ENCODE measurements at places on chromosomes 7 and 10. TPM values are rescaled to one million over a fixed set of nuclear protein-coding genes. Genes with fewer than 3 reads are reported as not detected.

Gene AASS
- total RNA-seq: 2.2 TPM

Gene ZNF503
- 0.42 TPM for total RNA-seq

Gene CPA2
- total RNA-seq: not detected

Gene PPP1R3A
- total RNA-seq: not detected

Gene KCNK18
- total RNA-seq: not detected

Gene GIMAP2
- total RNA-seq: 139 TPM

Gene DPP6
- not detected for total RNA-seq

Gene SEMA4G
- 0.54 TPM for total RNA-seq

Gene POR
- total RNA-seq: 62.2 TPM

DNA sequence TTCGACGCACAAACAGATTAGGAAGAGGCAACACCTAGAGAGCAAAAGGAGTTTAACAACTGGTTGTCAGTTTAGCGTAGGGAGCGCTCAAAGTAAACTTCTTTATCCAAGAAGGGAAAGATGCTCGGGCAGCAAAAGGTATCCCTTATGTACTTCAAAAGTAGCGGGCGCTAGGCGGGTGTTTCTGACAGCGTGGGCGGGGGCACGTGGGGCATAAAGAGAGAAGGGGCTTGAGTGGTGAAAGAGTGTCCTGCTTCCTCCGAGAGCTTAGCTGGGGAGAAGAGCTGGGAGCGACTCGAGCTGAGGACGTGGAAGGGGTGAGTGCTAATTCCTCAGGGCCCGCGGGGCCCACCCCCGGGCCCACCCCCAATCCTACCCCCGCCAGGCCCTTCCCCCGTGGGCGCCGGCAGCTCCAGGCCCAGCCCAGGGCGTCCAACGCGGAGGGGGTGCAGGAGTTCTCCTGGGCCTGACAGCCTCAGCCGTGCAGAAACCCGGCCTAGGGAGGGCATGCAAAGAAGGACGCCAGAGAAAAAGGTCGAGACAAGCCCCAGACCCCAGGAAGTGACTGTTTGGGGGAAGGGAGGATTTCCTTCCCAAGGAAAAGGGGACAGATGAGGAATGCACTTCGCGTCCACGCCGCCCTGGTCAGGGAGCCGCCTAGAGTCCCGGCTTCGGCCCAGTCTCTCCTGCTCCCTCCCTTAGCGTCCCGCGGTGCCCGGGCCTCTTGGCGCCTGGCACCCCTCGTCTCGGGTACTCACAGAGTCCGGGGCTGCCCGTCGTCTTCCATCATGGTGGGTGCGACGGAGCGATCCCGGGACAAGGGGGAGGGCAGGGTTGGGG lies 868 bp downstream of the TIAL1 start:
- peaks cover 19% of the 10 kb centered on the region for H3K36me3 ChIP-seq
- H3K27ac ChIP-seq: peak overlapping the region; percentile 95
- no peaks in the 10 kb centered on the region for H3K27me3 ChIP-seq
- peak; percentile 67 for DNase-seq

- no peaks in the 10 kb centered on the region for H3K36me3 ChIP-seq
- peaks cover 9% of the 10 kb centered on the region for H3K27me3 ChIP-seq
- H3K4me3 ChIP-seq: no peak overlapping the region
- no peaks in the 10 kb centered on the region for H3K4me1 ChIP-seq
- DNase-seq: no peak
- no peak overlapping the region for H3K27ac ChIP-seq
Observed at GRCh38 chr10:43880160-43880559, 231.5 kb upstream of the ZNF32 start.

- DNase-seq: no peak
- peaks cover 29% of the 10 kb centered on the region for H3K36me3 ChIP-seq
- no peak overlapping the region for H3K27ac ChIP-seq
- H3K27me3 ChIP-seq: peaks cover 9% of the 10 kb centered on the region
- H3K4me3 ChIP-seq: no peak overlapping the region
Observed at GRCh38 chr7:139033346-139034114, 2.3 kb downstream of the ZC3HAV1L start.

DNA sequence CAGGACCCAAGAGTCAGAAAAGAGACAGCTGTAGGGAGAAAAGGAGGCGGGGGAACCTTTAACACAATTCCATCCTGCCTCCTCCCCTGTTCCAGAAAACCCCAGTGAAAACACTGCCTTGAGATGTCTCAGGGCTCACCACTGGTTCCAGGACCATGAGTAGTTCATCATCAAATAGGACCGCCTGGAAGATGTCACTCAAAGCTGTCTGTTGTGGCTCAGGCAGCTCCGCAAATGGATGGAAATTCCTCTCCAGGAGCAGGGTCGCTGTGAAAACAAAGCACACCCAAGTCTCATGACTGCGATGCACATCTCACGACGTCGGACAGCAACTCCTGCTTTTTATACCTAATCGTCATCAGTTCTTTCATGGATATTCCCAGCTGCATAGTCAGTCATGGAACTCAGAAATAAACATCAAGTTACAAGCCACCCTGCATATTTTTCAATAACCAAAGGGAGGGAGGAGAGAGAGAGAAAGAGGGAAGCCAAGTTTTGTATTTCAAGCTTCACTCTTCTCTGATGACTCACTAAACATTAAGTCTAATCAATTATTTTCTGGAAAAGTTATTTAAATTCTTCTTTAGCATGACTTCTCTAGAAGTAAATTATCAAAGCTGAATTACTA lies 49.2 kb downstream of the GSDME start:
- H3K27me3 ChIP-seq: peaks cover 2% of the 10 kb centered on the region
- no peak overlapping the region for H3K27ac ChIP-seq
- DNase-seq: no peak
- no peaks in the 10 kb centered on the region for H3K36me3 ChIP-seq

- no peak overlapping the region for H3K27ac ChIP-seq
- peaks cover 26% of the 10 kb centered on the region for H3K27me3 ChIP-seq
- H3K4me3 ChIP-seq: no peak overlapping the region
- no peak for DNase-seq
- peaks cover 1% of the 10 kb centered on the region for H3K36me3 ChIP-seq
Observed at GRCh38 chr7:29167721-29168120, 21.4 kb upstream of the CPVL start.

DNA sequence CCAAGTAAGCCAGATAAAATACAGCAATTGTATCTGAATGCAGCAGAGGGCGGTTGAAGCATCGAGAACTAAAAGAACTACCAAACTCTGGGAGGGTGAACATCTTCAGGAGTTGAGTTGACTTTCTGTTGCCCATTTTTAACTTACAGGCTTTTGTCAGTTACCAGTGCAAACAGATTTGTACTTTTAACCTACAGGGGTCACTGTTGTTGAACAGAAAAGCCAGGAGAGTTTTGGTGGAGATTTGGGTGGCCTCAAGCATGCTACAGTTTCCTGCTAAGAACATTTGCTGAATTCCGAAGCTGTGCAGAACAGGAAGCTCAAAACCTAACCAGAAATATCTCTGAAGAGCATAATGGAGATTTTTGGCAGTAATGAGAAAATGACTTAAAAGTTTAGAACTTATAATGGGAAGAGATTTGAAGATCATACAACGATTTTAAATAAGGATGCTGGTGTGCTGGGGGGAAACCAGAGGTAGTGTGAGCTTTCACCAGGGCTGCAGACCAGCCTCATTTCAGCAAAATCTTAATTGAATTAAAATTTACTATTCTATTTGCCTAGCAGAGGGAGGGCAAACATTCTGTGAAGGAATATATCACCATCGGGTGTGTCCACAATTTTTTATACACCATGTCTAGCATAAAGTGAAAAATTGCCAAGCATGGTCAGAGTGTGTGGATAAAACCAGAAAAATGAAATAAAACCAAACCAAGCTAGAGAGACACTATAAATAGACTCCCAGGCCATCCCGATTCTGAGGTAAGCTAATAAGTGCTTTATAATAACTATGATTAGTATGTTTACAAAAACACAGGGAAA lies 208.6 kb upstream of the CCDC6 start:
- no peak for DNase-seq
- no peaks in the 10 kb centered on the region for H3K4me1 ChIP-seq
- H3K27me3 ChIP-seq: no peaks in the 10 kb centered on the region
- no peaks in the 10 kb centered on the region for H3K36me3 ChIP-seq

DNA sequence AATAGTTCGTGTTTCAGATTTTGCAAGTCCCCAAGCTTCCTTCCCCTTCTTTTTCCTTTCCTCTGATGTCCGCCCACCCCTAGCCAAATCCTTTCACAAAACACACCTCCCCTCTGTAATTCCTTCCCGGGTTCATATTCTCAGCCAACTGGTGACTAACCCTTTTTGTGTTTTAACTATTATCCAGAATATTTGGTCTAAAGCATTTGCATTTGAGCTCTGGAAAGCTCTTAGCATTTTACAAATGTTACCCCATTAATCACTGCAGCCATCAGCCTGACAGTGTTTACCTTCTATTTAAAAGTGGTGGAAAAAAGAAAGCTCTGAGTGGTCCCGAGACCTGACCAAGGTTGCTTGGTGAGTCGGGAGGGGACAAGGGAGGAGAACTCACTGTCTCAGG lies 139.0 kb downstream of the CREB5 start:
- no peak overlapping the region for H3K27ac ChIP-seq
- H3K4me3 ChIP-seq: no peak overlapping the region
- peaks cover 33% of the 10 kb centered on the region for H3K27me3 ChIP-seq

DNA sequence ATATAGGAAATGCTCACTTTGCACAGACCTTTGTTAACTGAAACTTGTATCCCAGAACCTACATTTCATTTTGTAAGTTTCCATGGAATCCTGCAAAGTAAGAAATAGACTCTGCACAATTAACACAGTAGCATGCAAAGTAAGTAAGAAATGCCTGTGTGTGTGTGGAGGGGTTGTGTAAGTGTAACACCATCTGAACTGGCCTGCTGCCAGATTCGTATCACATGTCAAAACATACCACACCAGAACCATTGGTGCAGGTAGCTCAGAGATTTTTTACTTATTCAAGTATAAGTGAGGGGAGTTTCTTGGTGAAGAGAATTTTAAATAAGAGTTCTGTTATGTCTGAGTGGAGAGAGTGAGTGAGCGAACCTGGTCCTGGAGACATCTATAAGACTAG lies 17.9 kb upstream of the DDX21 start:
- DNase-seq: no peak
- peaks cover 5% of the 10 kb centered on the region for H3K4me1 ChIP-seq
- no peaks in the 10 kb centered on the region for H3K27me3 ChIP-seq
- no peak overlapping the region for H3K4me3 ChIP-seq
- peaks cover 17% of the 10 kb centered on the region for H3K36me3 ChIP-seq

DNA sequence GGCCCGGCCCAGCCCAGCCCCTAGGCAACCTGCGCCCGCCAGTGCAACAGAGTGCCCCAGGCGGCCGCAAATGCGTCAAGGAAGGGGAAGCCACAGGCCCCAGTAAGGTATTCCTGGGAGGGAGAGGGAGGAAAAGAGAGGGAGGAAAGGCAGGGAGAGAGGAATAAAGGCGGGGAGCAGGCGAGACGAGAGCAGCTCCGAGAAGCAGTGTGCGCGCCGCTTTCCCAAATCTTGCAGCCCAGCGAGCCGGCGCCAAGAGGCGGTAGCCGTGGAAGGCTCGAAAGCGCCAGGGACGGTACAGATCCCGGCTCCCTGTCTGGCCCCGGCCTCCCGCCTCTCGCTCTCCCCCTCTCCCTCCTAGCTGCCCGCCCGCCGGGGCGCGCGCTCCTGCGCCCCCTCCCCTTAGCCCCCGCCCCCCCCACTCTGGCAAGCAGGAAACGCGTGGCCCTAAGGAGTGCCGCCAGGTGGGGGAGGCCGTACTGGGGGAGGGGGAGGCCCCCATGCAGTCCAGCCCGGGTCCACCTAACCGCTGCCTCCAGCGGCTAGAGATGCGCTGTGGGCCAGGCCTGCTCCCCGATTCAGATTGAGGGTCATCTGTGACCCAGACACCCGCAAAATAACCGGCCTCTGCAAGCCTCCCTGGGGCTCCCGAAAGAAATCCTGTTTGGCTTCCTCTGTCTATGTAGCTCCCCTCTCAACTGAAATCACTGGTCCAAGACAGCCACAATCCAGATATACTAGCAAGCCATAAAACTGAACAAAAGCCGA lies 4.3 kb downstream of the HOXA10 start:
- H3K27ac ChIP-seq: no peak overlapping the region
- H3K27me3 ChIP-seq: peaks cover 73% of the 10 kb centered on the region
- H3K4me1 ChIP-seq: peaks cover 14% of the 10 kb centered on the region
- H3K36me3 ChIP-seq: peaks cover 5% of the 10 kb centered on the region

- no peak for DNase-seq
- H3K27ac ChIP-seq: no peak overlapping the region
- H3K36me3 ChIP-seq: no peaks in the 10 kb centered on the region
- no peaks in the 10 kb centered on the region for H3K4me1 ChIP-seq
Observed at GRCh38 chr10:2519139-2519538, 548.2 kb upstream of the PFKP start.

GRCh38 chr7:135186841-135187253 lies 16.3 kb upstream of the CYREN start:
- H3K4me1 ChIP-seq: no peaks in the 10 kb centered on the region
- H3K36me3 ChIP-seq: peaks cover 35% of the 10 kb centered on the region
- H3K27ac ChIP-seq: no peak overlapping the region
- no peak overlapping the region for H3K4me3 ChIP-seq
- no peaks in the 10 kb centered on the region for H3K27me3 ChIP-seq

DNA sequence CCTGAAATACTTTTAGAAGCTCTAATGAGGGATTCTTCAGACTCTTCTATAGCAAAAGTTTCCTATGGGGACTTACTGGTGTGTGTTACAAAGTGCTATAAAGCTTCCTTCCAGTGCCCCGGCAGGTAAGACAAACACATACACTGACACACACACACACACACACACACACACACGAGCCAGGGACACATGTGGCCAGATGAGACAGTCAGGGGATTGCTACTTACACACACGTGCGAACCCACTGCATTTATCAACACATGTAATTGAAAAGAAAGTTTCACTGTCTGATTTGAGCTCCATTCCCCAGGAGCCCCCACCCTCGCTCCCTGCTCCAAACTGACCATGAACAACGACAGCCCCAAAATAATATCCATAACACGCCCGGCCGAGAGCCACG lies 119.8 kb downstream of the PRPF18 start:
- peaks cover 31% of the 10 kb centered on the region for H3K27me3 ChIP-seq
- no peak overlapping the region for H3K27ac ChIP-seq
- H3K36me3 ChIP-seq: no peaks in the 10 kb centered on the region
- H3K4me1 ChIP-seq: peaks cover 18% of the 10 kb centered on the region

- H3K27me3 ChIP-seq: no peaks in the 10 kb centered on the region
- H3K4me3 ChIP-seq: no peak overlapping the region
- H3K36me3 ChIP-seq: peaks cover 69% of the 10 kb centered on the region
- no peaks in the 10 kb centered on the region for H3K4me1 ChIP-seq
- no peak overlapping the region for H3K27ac ChIP-seq
- no peak for DNase-seq
Observed at GRCh38 chr7:130865408-130866236, 131.6 kb upstream of the KLF14 start.

GRCh38 chr10:47187592-47187991 lies 112.4 kb upstream of the GDF10 start:
- no peak overlapping the region for H3K27ac ChIP-seq
- H3K4me1 ChIP-seq: peaks cover 7% of the 10 kb centered on the region
- no peaks in the 10 kb centered on the region for H3K27me3 ChIP-seq

- no peaks in the 10 kb centered on the region for H3K4me1 ChIP-seq
- no peak overlapping the region for H3K4me3 ChIP-seq
- no peak for DNase-seq
- no peaks in the 10 kb centered on the region for H3K36me3 ChIP-seq
- H3K27ac ChIP-seq: no peak overlapping the region
- peaks cover 20% of the 10 kb centered on the region for H3K27me3 ChIP-seq
Observed at GRCh38 chr7:116122972-116123595, 87.3 kb upstream of the TES start.
